Activated naive CD4-positive, alpha-beta T cell treated with anti-CD3 and anti-CD28 coated beads, Interleukin-2, amount 10 ng/mL, durations not matched to agents 5 hours and 36 hours (primary cell): ENCODE measurements at places on chromosomes 4 and X. TPM values are rescaled to one million over a fixed set of nuclear protein-coding genes. Genes with fewer than 3 reads are reported as not detected.

Gene CCDC158
- not detected for total RNA-seq

Gene IL1RAPL2
- not detected for total RNA-seq

Gene TMEM150C
- total RNA-seq = not detected

Gene TSPAN6
- total RNA-seq = not detected

Gene NALF2
- 1.8 TPM for total RNA-seq

Gene FSTL5
- total RNA-seq = not detected

Gene CXCL8
- total RNA-seq = 0.20 TPM

Gene STATH
- not detected for total RNA-seq

Gene FAM9C
- not detected for total RNA-seq

Gene EGFL6
- 4.1 TPM for total RNA-seq

Gene ARAF
- 71.6 TPM for total RNA-seq

Gene HPSE
- total RNA-seq = 21.0 TPM

Gene CITED1
- not detected for total RNA-seq

Gene CXCL11
- not detected for total RNA-seq

Gene SMPX
- not detected for total RNA-seq

Gene GAGE13
- total RNA-seq = not detected

Gene PNMA3
- 4.9 TPM for total RNA-seq

Gene MAMLD1
- 6.5 TPM for total RNA-seq

Gene GPR119
- not detected for total RNA-seq

Gene FRAS1
- not detected for total RNA-seq
